Mucosa of gallbladder (tissue), 1 donor: ENCODE measurements at places on chromosomes 3 and 15. TPM values are rescaled to one million over a fixed set of nuclear protein-coding genes. Genes with fewer than 3 reads are reported as not detected.

- no peak for DNase-seq
Measured at GRCh38 chr15:60396100-60396499, 1.7 kb downstream of the ANXA2 start.

DNA sequence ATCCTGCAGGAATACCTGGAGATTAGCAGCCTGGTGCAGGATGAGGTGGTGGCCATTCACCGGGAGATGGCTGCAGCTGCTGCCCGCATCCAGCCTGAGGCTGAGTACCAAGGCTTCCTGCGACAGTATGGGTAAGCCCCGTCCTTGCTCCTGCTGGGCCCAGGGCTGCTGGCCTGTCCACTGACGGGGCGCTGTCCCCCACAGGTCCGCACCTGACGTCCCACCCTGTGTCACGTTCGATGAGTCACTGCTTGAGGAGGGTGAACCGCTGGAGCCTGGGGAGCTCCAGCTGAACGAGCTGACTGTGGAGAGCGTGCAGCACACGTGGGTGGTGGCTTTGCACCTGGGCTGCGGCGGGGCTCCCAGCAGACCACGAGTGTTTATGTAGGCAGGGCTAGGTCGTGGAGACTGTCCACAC is 5.0 kb downstream of the FES start:
- DNase-seq, result no peak

- no peak for DNase-seq
Measured at GRCh38 chr3:48469046-48469915, 22.7 kb downstream of the ATRIP start.

Gene TP63
- 0.06 TPM for total RNA-seq

DNA sequence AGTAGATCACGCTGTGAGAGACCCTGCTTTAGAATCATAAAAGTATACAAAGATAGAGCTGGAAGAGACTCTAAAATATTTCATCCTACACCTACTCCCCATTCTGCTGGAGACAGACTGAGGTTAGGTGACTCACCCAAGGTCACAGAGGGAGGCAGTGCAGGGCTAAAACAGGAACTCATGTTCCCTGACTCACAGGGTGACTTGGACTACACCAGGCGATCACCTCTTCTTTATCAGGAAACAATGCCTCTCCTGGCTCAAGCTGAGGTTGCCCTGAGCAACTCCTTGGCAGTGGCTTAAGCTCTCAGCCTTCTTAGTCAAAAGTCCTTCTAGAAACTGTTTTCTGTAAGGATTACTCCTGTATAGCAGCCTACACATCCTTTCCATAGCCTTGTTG is 26.4 kb upstream of the TNFAIP8L3 start:
- DNase-seq, result peak; percentile 75

- no peak for DNase-seq
Measured at GRCh38 chr3:72011485-72011884, 226.5 kb upstream of the PROK2 start.

Gene FOXB1
- not detected for total RNA-seq

DNA sequence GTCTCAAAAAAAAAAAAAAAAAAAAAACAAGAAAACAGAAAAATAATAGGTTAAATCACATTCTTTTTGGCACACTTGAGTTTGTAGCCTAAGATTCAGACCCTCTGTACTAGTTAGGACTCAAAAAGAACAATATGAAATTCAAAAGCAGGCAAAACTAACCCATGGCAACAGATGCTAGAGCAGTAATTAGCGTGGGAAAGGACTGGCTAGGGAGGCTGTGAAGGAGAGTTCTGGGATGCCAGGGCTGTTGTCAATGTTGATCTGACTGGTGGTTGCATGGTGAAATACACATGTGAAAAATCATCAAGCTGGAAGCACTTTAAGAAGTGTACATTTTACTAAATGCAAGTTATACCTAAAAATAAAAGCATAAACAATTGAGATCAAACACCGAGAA is 35.6 kb downstream of the KLHL6 start:
- no peak for DNase-seq

GRCh38 chr3:58038675-58039292 is 30.6 kb downstream of the FLNB start:
- DNase-seq, result no peak

Gene OCA2
- not detected for total RNA-seq

DNA sequence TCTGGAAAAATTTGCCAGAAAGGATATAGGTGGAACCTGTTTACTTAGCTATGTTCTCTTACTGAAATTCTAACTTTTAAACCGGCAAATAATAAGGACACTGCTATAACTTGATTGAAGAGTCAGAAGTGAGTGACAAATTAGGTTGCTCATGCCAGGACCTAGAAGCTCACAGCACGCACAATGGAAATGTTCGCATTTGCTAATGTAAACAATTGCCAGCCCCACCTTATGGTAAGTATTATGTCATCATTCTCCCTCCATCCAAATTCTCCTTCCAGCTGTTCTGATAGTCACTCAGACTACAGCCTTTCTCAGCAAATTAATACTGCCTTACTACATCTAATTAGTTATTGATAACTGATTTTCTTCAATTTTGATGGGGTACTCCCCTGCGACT is 4.8 kb upstream of the STXBP5L start:
- no peak for DNase-seq

Gene FBXO45
- total RNA-seq, result 7.5 TPM
